ENCODE measurements at places on chromosomes 5 and 9.
A peak's percentile ranks its signal among the peaks of the same experiment; 100 is the strongest.

DNA sequence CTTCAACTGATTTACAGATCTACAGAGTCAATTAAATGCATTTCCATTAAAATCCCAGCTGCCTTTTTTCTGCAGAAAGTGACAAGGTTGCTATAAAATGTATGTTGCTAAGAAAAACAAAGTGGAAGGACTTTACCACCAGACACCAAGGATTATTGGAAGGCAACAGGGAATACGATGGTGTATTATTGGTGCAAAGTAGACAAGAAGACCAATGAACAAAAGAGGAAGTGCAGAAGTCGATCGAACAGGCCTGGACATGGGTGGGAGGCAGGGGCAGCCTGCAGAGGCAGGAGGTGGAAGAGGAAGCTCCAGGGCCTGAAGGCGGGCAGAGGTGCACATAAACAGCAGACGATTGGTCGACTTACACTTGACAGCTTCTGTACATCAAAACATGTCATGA, 10.6 kb upstream of the SLC6A19 start:
- DNase-seq, result no peak

- DNase-seq, result no peak
Measured at GRCh38 chr5:170591054-170591453, 87.2 kb downstream of the KCNIP1 start.

GRCh38 chr5:624118-624950, 12.2 kb downstream of the CEP72 start:
- no peak for DNase-seq

DNA sequence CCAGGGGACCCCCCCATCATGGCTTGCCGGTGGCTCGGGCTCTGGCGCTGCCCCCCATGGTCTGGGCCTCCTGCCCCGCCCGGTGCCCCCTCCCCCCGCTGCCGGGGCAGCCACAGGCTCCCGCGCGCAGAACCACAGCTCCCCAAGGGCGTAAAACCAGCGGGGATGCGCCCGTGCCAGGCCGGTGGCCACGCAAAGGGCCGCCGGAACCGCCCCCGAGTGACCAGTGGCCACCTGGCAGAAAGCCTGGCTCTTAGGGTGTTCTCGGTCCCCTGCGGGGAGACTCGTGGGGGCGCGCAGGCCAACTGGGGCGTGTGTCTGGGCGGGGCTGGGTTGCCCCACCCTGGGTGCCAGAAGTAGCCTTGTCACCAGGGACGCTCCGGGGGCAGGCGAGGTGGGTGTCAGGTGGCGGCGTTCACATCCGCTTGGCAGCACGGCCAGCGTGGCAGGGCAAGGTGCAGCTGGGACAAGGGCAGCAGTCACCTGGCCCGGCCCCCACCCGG, 515 bp upstream of the AGPAT2 start:
- DNase-seq, result peak; percentile 61

DNA sequence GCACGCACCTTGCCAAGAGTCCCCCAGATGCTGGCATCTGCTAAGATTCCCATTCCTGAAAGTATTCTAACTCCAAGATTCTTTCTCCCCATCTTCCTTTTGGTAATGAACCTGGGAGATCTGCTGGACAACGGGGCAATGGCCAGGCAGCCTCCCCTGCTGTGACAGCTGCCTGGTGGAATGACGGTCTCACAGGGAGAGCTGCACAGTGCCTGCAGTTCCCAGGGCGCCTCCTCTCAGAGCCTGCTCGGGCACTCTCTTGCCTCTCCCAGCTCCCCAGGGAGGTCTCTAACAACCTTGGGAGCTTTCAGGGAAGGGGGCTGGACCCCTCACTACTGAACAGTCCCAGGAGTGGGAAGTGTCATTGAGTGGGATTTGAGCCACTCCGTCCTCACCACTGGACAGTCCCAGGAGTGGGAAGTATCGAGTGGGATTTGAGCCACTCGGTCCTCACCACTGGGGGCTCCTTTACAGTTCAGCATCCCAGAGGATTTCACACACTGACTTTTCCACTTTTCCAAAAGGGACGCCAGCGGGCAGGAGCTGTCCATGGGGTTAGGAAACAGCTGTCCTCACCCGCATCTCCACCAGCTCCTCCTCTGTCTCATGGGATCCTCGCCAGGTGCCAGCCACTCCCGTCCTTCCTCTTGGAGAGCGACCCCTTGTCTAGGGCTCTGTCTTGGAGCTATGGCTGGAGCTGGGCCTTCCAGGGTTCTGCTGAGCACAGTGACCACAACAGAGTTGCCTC, 65.7 kb downstream of the ADAMTS2 start:
- no peak for DNase-seq

- DNase-seq, result no peak
Measured at GRCh38 chr9:18905028-18905882, 127.8 kb downstream of the SAXO1 start.

DNA sequence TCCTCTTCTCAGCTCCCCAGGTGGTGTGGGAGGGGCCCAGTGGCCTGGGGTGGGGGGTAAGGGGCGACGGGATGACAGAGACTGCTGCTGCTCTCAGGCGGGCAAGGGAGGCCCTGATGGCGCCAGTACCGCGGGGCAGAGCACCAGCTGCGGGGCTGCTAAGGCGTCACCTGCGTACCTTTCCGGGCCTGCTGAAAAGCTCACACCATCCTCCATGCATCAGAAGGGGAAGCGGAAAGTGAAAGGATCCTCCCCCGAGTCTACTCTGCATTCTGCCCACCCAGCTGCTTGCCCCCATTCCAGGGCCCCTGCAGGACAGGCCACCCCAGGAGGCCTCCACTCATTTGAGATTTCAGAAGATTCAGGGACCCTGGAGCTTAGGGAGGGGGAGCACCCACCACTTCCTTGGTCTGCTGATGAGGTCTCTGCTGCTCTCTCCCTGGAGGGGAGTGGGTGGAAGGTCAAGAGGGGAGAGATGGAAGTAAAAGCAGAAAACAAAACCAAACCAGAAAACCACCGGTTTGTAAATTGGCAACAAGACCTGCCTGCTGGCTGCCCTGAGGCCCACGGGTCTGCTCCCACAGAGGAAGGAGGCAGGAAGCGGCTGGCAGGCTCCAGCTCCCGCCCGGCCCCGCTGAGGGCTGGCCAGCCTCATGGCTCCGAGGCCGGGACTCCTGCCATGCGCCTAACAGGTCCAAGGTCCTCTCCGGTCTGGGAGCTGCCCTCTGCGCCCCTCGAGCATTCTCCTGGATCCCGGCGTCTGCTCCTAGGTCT, 33.6 kb downstream of the PRRT1B start:
- no peak for DNase-seq

DNA sequence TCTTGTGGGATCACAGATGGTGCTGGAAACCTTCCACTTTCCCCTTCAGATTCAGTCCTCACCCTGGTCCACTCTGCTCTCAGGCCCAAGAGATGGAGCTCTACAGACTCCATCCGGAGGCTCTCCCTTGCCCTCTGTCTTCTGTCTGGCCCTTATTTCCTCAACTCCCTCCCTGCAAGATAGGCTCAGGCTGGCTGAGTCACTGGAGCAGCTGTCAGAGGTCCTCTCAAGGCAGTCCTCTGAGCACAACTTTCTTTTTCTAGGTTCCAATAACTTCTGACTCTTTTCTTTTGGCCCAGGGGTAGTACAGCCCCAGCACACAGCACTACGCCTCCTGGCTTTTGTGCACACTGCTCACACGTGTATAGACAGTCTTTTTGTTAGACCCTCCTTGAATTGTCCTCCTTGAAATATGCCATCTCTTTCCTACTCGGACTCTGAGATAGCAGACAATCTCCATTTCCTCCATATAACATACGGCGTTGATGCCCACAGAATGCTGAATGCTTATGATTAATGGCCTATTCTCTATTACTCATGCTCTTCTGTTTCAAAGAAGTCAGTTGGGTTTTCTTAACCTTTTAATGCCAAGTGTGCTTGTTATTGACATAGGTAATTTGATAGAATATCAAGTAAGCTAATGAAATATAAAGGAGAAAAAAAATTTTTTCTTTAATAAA, 193.1 kb downstream of the SLC12A2 start:
- no peak for DNase-seq

DNA sequence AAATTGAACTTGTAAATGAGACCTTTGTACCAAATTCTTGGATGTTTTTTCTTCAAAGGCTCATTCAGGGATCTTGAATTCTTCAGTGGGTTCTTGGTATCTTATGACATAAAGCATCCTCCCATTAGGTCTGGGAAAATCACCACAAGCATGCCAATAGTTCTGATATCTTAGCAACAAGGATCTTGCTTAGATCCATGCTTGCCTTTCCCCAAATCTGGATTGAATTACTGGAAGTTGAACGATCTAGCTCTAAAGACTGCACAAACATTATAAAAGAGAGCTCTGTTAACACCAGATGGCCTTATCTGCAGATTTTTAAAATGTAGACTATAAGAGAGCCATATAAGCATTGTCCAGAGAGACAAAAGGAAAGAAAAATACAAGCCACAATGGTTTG, 266.3 kb downstream of the RAB3C start:
- DNase-seq, result no peak

DNA sequence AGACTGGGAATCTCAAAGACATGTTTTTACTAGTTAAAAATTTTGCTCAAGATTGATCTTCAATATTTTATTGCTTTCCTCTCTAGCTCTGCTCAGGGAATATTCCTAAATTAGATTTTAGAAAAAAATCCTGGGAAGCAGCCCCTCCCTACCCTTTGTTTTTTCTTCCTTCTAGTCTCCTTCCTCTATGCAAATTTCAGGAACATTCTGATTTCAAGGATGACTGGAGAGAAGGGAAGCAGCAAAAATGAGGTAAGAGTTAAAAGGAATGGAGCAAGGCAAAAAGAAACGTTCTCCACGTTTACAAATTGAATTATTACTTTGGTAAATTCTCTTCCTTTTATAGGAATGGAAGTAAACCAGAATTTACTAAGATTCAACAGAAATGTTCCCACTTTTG, 493.4 kb upstream of the TUSC1 start:
- DNase-seq, result no peak

GRCh38 chr9:4301971-4302427, 2.1 kb upstream of the GLIS3 start:
- DNase-seq, result no peak

DNA sequence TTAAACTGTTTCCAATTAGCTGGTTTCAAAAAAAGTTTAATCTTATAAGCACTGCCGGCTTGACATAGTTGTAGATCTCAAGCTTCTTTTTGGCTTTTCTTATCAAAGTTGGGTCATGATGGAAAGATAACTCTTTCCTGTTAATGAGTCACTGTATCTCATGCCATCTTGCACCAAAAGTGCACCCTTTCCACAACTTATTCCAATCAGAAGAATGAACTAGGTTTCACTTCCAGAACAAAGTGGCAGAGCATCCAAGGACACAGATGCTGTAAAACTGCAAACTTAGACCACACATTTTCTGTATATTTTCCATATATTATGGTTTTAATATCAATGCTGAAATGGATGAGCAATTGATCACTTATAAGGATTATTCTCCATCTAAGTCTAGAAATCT, 198.2 kb downstream of the GLIS3 start:
- no peak for DNase-seq

GRCh38 chr9:126509718-126510117, 104.0 kb upstream of the LMX1B start:
- no peak for DNase-seq

DNA sequence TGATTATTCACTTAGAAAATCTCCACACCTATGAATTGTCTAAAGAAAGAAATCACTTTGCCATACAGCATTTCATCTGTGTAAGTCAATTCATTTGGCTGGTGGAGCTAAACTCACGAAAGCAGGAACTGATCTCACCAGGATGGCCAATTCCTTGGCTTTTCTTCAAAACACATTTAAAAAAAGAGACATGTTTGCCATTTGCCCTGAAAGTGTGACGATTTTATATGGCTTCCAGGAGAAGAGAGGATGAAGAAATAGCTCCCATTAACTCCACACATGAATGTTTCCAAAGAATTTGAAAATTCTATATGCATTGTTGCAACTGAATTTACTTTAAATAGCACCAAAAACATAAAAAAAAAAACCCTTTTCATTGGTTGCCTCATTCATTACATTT, 334.7 kb downstream of the DMRT2 start:
- DNase-seq, result no peak

- DNase-seq, result no peak
Measured at GRCh38 chr5:148909040-148909439, 82.6 kb downstream of the ADRB2 start.

DNA sequence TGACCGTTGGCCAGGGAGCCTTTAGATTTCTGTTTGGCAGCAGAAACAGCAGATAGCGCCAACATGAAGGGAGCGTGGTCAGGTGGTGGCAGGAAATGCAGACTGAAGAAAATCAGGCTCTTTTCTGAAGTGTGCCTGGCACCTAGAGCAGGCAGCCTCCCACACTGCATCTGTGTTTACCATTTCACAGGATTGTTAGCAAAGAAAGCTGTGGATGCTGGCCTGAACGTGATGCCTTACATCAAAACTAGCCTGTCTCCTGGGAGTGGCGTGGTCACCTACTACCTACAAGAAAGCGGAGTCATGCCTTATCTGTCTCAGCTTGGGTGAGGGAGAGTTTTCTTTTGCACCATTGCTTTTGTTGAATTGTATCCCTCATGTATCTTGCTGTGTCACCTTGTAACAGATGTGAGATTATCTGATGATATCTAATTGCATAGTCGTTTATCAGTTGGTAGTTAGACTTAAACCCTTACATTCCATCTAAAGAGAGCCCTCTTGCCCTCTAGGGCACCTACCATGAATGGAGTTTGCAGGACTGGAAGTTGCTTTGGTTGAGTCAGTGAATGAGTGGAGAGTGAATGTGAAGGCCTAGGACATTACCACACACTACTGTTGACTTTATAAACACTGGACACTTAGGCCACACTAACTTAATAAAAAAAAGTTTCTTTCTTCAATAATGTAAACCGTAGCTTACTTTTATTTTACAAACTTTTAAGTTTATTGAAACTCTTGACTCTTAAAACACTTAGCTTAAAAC, 42.8 kb downstream of the ACO1 start:
- no peak for DNase-seq

- DNase-seq, result no peak
Measured at GRCh38 chr5:72505539-72506157, 1.6 kb downstream of the ZNF366 start.

DNA sequence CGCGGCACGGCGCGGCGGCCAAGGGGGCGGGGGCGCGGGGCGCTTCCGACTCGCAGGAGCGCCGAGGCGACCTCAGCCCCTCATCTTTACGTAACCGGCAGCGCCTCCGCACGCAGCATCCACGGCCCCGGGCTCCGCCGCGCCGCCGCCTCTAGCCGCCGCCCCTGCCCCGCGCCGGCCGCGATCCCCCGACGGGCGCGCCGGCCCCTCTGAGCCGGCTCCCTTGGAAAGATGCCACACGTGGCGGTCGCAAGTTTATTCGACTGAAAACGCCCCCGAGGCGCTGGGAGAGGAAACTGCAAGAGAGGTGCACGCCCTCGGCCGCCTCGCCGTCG, 1.0 kb downstream of the KLF9 start:
- DNase-seq, result no peak

DNA sequence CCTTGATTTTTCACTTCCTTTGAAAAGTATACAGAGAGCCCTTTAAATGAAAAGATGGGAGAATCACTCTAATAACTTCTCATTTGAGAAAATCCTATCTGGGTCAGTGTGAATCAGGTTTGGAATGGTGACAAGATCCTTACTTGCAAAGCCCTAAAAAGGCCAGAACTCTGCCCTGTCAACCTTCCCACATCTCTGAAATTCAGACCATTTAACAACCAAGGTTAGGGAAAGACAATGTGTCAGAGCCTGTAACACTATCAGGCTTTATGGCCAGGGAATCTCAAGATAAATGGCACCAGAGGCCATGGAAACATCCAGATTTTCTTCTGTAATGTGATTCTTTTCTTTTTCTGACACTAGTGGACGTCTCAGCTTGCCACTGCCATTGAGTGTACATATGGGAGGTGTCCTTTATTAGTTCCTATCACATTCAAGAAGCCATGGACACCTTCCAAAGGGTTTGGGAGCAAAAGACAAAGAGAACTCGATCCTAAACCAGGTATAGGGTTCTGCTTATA, 165.7 kb upstream of the GPR151 start:
- no peak for DNase-seq

Data from LoVo (cell line).